Coronary artery (tissue), 2 donors: ENCODE measurements at places on chromosomes 6 and 20.

- DNase-seq, result no peak
These were observed 4.3 kb upstream of the PSORS1C2 start for GRCh38 chr6:31143148-31143547.

DNA sequence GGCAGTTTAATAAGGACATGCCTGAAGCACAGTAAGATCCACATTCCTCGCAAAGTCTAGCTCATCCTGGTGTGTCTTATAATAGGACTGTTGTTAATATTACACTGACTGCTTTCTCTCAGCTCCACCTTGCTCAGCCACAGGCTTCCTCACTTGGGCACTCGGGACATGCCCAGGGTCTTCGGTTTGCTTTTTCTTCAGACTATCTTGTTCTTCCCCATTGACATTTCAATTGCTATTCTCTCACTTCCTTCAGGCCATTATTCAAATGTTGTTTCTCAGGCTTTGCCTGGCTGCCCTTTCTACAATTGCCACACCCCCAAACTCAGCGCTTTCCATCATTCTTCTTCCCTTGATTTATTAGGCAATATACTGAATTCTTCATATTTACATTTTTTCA, 274.8 kb upstream of the RGS17 start:
- no peak for DNase-seq

GRCh38 chr6:8337147-8337546, 98.2 kb downstream of the SLC35B3 start:
- no peak for DNase-seq

- no peak for DNase-seq
These were observed 176.0 kb downstream of the MAFB start for GRCh38 chr20:40512994-40513393.

GRCh38 chr6:43331470-43331869, 22.8 kb upstream of the CRIP3 start:
- DNase-seq, result no peak

- no peak for DNase-seq
These were observed 1047.8 kb downstream of the EPHA7 start for GRCh38 chr6:92371211-92372208.

DNA sequence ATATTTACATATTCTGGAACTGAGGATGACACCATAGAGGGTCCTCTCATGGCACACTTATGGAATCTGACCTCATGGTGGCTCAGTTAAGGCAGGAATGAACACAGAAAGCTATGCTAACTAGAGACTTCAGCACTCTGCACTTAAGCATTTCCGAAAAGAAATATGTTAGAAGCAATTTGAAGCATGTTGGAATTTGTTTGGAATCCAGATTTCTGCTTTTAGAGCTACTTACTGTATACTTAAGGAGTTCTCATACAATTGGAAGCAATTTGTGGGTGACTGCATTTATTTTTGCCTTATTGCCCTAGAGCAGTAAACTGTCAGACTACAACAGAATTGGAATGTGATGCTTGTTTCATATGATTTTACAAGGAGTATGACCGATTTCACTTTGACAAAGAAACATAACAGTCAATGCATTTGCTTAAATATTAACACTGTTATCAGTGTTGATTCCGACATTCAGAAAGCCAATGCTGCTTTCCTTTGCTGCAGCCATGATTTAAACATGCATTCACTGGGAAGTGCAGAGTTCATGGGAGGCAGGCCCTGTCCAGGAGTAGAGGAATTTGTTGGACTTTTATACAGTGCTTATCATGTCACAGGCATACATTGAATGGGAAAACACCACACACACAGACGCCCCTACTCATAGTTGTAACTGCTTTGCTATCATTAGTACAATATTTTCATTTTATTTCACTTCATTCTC, 244.4 kb downstream of the SAMD5 start:
- DNase-seq, result no peak

DNA sequence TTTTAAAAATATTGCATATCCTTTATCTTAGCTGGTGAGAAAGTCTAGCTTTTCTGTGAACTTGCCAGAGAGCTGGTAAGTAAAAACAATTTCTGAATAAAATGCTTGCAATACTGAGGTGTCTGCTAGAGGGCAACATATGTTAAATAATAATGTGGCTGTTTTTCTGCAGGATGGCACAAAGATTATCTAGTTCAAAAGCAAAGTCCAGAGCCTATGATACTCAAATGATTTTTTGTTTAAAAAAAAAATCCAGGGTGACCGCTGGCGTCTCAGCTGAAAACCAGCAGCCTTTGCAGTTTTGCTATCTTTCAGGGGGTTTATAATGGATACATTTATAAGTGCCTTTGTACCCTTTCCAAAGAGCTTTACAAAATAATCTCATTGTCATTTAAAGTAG, 194.9 kb downstream of the PHACTR1 start:
- DNase-seq, result no peak

- no peak for DNase-seq
These were observed 130.9 kb downstream of the PAX1 start for GRCh38 chr20:21836346-21836745.
